Neuronal stem cell (in vitro differentiated cells): ENCODE measurements at places on chromosomes 1 and 21.

GRCh38 chr21:35488946-35489345, 439.8 kb upstream of the RUNX1 start:
- no peak for DNase-seq

GRCh38 chr21:45223236-45224185, 64.2 kb downstream of the POFUT2 start:
- DNase-seq = no peak

DNA sequence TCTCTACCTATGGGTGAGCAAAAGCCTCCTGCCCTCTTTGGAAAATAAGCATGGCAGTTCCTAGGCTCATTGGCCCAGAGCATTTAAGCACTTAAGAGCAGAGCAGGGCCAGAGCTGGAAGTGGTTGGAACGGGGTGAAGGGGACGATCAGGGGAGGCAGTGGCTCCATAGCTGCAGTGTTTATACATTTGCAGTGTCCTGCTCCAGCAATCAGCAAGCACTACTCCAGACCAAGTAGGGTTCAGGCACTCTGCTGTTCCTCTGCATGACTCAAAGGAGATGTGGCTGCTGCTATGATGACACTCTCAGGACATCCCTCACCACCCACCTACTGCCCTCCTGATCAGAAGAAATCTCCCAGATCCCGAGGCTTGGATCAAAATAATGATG, 55.0 kb downstream of the TRABD2B start:
- DNase-seq = no peak

DNA sequence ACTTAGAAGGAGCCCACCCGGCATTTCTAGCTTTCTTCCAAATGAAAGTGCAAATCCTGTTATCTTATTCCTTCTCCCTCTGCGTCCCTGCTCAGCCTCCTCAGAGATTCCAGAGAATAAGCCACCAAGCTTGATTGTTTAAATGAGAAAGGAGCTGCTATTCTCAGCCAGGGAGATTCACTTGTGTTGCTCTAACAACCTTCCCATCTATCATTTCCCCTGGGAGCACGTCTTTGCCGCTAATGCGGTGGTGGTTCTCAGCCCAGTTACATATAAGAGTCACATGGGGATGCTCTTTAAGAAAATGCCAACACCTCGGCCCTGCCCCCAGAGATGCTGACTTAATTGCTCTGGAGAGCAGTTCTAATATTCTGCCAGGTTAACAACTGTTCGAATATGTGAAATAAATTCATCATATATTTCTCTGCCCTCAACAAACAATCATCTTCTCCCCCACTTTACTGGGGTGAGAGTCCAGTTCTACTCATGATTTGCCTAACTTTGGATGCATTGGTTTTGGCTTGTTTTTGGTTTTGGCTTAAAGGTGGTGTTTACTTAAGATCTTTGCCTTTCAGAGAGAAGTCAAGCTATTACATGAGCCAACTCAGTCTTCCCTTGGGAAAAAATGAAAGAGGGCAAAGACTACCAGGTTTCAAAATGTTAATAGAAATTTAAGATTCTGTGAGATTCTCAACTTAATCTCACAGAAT, 213.9 kb downstream of the SEC16B start:
- DNase-seq = no peak

- no peak for DNase-seq
These were observed 56.0 kb downstream of the SLC44A5 start for GRCh38 chr1:75554870-75555269.

DNA sequence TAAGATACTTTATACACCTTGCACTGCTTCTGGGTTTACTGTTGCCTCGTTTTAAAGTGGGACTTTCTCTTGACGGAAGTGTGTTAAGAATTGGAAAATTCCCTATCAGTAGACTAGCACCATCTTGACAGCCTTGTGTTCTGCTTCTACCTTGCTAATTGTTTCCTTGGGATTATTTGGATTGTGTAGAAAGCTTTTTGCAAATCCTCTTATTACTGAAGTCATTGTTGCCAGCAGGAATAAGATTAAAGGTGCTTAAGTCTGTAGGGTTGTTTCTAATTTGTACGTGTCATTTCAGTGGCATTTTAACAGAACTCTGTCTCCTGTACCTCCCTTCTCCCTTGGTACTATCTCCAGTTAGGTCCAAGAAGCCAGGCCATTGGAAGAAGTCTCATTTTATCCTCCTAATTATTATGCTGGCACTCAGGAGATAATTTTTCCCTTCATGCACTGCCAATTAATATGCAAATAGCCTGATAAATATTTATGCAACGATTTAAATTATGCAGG, 107.7 kb downstream of the POU2F1 start:
- no peak for DNase-seq

DNA sequence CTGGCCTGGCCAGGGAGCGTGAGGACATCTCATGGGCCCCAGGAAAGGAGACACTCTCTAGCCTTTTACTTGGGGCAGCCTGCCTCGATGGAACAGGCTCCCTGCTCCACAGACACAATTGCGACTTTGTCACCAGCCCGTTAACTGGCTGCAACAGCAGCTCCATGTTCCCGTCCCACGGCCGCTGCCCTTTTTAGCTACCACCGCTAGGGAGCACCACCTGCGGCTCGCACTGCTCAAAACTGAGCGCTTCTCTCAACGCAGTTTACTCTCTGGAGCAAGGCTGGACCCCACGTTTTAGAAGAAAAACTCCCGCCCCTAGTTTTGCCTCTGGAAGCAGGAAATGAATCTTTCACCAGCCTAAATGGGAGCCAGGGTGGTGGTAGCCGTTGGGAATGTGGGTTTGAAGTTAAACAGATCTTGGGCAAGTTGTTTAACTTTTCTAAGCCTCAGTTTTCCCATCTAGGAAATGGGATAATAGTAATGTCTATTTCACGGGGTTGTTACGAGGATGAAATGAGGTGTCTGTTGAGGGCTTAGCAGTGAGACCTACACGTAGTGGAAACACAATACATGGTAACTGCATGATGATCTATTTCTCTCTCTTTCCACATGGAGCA, 3.5 kb upstream of the LRRC38 start:
- DNase-seq = peak; percentile 37

DNA sequence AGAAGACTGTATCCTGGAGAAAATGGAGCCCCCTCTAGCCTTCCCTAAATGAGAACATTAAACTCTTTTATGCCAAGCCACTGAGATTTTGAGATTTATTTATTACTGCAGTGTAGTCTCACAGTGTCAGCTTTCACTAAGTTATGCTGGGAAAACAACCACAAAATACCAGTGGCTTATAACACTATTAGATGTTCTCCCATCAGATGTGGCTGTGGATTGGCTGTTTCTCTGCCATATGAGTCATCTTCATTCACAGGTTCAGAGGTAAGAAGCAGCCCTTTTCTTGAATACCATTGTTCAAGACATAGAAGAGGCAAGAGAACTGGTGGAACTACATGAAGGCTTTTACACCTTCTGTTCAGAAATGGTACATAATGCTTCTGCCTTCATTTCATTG, 32.1 kb upstream of the ST6GALNAC5 start:
- no peak for DNase-seq

DNA sequence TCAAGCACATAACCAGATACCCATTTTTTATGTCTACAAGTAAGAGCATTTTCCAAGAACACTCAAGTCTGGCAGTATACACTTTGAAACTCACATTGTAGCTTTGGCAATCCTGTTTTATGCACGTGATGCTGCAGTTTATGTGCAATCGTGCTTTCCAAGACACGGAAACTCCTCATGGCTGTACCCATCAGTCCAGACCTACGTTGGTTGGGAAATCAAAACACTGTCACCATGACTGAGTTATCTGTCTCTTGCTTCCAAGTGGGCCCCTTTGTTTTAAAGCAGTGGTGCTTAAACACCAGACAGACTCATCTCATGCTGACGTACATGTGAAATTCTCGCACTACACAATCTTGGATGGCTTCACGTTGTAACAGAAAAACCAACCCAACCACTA, 192.8 kb downstream of the LTN1 start:
- DNase-seq = no peak

- no peak for DNase-seq
These were observed 71.0 kb downstream of the HIVEP3 start for GRCh38 chr1:41847733-41848132.
